Osteoblast (primary cell): ENCODE measurements at places on chromosomes 12 and 14. TPM values are rescaled to one million over a fixed set of nuclear protein-coding genes. Genes with fewer than 3 reads are reported as not detected.

DNA sequence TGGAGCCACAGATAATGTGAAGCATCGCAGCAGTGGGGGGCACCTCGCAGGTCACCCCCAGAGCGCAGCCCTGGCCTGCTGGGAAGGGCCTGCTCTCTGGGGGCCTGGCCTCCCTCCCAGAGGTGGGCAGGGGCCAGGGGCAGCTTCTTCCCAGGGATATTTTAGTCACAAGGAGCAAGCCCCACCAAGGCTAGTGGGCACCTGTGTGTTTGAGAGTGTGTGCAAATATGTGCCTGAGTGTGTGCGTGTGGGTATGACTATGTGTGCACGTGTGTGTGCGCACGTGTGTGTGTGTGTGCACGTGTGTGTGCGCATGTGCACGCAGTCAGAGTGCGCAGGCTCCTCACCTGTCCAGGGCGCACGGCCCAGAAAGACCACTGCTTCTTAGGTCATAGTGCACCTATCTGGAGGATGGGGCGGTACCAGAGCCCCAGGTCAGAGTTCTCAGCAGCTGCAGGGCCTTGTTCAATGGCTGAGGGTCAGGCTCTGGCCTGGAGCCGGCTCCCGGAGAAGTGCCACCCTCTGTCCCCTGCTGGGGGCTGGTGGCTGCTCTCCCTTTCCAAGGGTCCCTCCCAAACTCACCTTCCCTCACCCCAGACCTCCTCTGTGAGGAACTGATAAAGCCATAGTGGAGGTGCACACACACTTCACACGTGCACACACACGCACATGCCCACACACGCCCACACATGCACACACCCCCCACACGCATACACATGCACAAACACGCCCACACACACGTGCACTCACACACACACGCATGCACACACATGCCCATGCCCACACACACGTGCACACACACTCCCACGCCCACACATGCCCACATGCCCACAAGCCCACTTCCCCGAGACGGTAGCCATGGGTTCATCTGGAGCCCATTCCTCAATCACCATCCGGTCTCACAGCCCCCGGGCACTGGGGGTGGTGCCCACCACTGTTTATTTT, 128.5 kb downstream of the KIF26A start:
- DNase-seq = peak; percentile 67

The TMTC3 gene
- total RNA-seq = 46.3 and 48.0 TPM in 2 replicates

The MYO1H gene
- 1.5 TPM in 1 of 2 replicates, not detected in the other for total RNA-seq

DNA sequence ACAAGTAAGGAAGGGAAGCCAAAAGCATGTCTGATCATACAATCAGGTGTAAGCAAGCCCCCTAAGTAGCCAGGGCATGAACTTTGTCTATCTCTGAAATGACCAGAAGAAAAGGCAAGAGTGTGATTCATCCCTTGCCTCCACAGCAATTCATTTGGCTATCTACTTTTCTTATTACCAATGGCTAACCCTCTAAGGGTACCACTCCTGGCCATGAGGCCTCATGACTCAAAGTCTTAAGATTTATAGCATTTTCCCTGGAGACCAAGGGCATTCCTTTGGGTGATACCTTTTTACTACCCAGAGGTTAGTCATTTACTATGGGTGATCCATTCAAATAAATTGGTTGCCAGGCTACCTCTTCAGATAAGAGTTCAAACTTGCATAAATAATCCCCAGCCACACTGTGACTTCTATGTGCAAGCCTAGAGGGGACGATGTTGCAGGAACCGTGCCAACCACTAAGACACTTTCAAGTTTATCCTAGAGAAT, 1.5 kb upstream of the LGALS3 start:
- DNase-seq = peak; percentile 96
